ENCODE measurements at places on chromosomes 13 and 19.

DNA sequence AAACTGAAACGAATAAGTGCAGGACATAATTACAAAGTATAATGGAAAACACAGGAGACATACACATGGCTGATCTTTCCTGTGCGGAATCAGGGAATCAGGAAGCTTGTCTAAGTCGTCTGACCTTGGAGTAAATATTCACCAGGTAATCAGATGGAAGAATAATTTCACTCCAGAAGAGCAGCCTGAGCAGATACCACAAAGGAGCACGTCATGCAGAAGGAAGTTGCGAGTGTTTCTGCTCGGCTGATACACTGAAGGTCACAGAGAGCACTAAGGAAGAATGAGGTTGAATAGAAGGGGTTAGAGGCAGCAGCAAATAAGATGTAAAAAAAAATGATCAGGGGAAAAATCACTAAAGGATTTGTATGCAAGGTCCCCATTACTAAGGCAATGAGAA, 122.3 kb upstream of the GPC6 start:
- DNase-seq, result no peak

- no peak for DNase-seq
Measured at GRCh38 chr13:99987154-99988019, 5.8 kb downstream of the ZIC2 start.

DNA sequence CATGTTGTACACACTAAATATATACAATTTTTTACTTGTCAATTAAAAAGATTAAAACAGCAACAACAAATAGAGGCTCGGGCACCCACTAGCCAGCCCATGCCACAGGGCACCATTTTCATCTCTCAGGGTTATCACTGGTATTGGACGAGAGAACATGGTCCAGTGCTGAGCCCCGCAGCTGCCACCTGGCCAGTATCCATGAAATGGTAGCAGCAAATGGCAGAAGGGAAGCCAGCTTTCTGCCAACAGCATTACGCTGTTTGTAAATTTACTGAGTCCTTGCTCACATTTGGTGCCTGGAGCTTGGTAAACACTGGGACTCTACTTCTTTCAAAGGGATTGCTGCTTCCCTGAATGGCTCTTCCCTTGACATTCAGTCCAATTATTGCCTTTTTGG, 87.9 kb upstream of the WASF3 start:
- no peak for DNase-seq

DNA sequence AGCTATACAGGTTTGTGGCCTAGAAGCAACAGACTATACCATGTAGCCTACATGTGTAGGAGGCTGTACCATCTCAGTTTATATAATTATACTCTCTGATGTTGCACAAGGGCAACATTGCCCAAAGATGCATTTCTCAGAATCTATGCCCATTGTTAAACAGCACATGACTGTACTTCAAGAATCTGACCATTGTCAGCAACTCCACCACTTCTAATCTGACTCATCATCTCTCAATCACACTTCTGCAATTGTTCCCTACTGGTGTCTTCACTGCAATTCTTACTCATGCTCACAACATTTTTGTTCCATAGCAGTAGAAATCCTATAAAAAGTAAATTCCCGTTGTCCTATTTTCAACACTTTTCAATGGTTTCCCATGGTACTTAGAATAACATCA, 63.9 kb upstream of the ATXN8OS start:
- DNase-seq, result no peak

- no peak for DNase-seq
Measured at GRCh38 chr13:107332188-107332587, 764.3 kb upstream of the ARGLU1 start.

GRCh38 chr13:106349080-106349931, 186.2 kb downstream of the EFNB2 start:
- no peak for DNase-seq

- no peak for DNase-seq
Measured at GRCh38 chr19:45263013-45263412, 11.9 kb downstream of the MARK4 start.

DNA sequence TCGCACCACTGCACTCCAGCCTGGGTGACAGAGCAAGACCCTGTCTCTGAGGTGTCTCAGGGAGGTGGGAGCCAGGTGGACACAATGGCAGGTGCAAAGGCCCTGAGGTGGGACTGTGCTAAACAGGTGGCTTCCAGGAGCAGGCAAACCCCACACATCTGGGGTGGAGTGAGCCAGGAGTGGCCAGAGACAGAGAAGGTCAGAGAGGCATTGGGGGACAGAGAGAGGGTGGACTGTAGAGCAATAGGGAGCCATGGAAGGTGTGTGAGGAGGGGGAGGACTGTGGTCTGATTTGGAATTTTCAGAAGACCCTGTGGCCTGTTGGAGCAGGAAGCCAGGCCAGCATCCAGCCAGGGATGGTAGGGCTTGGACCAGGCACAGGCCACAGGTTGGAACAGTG, 4.7 kb downstream of the MEF2B start:
- no peak for DNase-seq

GRCh38 chr13:21674490-21675009, 3.7 kb downstream of the FGF9 start:
- no peak for DNase-seq

- DNase-seq, result no peak
Measured at GRCh38 chr13:114283576-114283975, 2.2 kb downstream of the UPF3A start.

DNA sequence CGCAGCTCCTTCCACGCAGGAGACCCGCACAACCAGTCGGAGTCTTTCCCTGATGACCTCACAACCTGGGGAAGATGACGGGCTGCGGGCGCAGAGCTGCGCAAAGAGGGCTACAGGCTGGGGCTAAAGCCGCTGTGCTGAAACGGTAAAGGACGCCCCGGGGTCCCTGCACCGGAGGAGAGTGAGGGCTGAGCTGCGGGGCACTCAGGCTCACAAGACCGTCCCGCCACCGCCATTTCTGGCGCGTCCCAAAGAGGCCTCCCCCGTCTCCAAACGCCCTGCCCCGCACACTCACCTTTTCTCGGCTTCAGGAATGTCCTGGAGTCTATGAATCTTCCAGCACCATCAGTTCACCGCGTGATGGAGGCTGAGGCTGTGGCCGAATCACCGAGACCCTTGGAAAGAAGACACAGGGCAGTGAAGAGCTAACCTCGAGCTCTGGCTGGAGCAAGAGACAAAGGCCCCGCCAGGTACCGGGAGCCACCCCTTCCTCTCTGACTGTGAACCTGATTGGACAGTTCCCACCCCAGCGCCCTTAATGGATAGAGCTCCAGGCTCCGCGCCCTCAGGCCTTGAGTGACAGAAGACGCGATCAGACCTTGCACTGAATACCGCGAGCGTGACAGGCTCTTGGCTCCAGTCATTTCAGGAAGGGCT, 41.8 kb upstream of the ZNF429 start:
- DNase-seq, result peak; percentile 46

DNA sequence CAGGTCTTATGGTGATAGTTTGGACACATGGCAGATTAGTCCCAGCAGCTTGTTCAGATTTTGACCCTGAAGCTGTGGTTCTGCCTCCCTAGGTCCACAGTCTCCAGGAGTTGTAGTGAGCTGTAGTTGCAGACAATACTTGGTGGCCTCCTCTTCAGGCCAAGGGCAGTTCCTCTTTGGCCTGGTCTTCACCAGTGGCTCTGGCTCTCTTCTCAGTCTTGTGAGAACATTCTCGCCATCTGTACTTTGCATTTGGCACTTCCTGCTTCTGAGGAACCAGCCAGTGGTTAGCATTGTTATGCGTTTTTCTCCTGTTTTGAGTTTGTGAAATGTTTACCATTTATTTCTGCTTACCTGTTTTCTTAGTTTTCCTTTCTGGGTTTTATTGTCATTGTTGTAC, 40.7 kb downstream of the PCCA start:
- no peak for DNase-seq

DNA sequence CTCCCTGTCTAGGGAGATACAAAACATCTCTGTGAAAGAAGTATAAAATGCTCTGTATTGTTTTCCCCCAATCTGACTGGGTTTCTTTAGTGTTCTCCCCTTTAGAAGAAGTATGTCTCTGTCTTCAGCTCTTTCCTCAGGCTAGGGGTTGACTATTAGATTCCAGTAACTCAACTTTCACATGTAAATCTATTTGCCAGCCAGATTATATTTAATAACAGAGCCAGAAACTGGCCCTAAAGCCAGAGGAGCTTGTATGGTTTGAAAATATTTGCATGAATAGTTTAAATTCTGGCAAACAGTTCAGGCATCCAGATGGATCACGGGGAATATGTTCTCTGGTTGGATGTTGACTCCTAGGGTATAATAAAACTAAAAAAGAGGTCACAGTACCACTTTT, 22.3 kb upstream of the CYSLTR2 start:
- no peak for DNase-seq

DNA sequence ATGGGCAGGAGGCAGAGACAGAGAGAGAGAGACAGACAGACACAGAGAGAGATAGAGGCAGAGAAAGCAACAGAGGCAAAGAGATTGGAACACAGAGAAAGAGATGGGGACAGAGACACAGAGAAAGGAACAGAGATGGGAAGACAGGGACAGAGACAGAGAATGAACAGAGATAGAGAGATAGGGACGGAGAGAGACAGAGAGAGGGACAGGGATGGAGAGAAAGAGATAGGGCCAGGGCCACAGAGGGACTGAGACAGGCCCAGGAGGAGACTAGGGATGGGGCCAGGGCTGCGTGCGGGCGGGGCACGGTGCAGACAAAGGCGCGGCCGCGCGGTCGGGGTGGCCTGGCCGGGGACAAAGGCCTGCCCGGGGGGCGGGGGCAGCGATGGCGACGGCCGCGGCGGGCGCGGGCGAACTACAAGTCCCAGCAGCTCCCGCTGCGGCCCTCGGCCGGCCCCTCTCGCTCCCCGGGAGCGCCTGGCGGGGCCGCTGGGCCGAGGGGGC, at the start of gene ZNF358:
Gene ZNF358, plus strand, starts transcription at position 459 of the 507 bp plus-strand sequence. CDS start 3,140 bp downstream, outside the sequence.
- DNase-seq, result peak; percentile 71

GRCh38 chr19:18020212-18021085, 12.5 kb downstream of the ARRDC2 start:
- no peak for DNase-seq

- DNase-seq, result no peak
Measured at GRCh38 chr13:106562301-106562700, 5.6 kb downstream of the ARGLU1 start.

DNA sequence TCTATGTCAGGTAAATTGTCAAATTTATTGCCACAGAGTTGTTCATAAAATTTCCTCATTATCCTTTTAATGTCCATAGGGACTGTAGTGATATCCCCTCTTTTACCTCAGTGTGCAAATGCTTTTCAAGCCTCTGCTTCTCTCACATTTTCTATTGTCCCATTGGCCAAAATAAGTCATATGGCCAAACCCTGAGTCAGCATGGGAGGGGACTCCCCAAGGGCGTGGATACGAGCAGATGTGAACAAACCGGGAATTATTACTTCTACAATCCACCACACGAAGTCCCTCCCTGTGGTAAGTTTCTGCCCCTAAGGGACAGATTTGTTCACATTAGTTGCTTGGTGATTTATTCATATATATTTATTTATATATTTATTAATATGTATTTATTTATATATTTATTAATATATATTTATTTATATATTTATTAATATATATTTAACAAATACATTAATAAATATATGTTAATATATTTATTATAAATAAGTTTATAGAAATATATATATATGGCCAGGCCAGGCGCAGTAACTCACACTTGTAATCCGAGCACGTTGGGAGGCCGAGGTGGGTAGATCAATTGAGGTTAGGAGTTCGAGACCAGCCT, 20.1 kb upstream of the CAMSAP3 start:
- no peak for DNase-seq

DNA sequence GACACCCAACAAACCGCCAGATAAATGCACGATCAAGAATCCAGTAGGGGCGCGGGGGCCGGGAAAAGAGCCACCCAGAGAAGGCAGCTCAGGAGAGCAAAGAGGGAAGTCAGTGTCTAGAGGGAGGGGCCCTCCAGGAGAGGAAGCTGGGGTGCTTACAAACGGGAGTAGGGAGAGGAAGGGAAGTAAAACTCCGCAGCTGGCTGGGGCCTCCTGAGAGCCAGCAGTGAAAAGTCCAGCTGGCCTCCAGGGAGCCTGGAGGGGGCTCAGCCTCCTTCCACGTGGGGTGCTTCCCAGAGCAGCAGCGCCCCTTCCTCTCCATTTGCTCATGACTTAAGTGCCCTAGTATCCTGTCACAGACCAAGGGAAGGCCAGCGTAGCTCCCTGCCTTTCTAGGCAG, 51.8 kb downstream of the TMED1 start:
- DNase-seq, result no peak

DNA sequence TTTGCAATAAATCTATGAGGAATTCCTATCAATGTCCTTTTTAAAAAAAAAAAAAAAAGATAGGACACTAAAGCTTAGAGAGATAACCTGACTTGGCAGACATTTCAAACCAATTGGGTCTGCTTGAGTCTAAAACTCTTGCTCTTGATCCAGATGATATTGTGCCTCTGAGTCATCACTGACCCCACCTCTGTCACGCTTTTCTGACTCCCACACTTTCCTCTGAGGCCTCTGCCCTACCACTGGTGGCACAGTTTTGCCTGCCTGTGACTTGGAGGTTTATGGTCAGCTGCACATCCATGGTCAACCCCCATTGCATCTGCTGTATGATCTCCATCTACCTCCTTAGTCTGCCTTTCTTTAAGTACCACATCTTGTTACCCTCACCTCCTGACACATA, 328.7 kb downstream of the SPRY2 start:
- no peak for DNase-seq

- no peak for DNase-seq
Measured at GRCh38 chr13:107466326-107467099, 748.8 kb downstream of the LIG4 start.

- no peak for DNase-seq
Measured at GRCh38 chr13:43544631-43545030, 242.1 kb downstream of the ENOX1 start.

- DNase-seq, result no peak
Measured at GRCh38 chr19:30214651-30215051, 157.5 kb upstream of the ZNF536 start.

- no peak for DNase-seq
Measured at GRCh38 chr13:85009447-85009846, 789.8 kb downstream of the SLITRK6 start.

GRCh38 chr19:9828551-9829063, 889 bp downstream of the UBL5 start:
- DNase-seq, result no peak

GRCh38 chr13:48578516-48579164, 45.8 kb upstream of the RCBTB2 start:
- DNase-seq, result no peak

GRCh38 chr19:35740108-35740422, 2.2 kb downstream of the IGFLR1 start:
- DNase-seq, result no peak

DNA sequence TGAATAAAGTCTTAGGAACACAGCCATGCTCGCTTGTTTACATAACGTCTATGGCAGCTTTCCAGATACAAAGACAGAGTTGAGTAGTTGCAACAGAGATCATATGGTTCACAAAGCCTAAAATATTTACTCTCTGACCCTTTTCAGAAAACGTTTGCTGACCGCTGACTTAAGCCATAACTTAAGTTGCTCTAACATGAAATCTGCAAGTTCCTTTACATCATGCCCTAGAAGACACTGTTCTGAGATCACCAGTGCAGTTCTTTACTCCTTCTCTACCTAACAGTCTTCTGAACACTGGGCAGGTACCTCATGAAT, 166.4 kb downstream of the DCLK1 start:
- DNase-seq, result no peak

- DNase-seq, result no peak
Measured at GRCh38 chr13:26678796-26679195, 81.8 kb downstream of the GPR12 start.

Data from muscle of arm (tissue), 14 donors.